ENCODE measurements at places on chromosomes 13 and 19.
A peak's percentile ranks its signal among the peaks of the same experiment; 100 is the strongest.

- DNase-seq: no peak
Measured at GRCh38 chr13:35925669-35926068, 205.5 kb downstream of the DCLK1 start.

DNA sequence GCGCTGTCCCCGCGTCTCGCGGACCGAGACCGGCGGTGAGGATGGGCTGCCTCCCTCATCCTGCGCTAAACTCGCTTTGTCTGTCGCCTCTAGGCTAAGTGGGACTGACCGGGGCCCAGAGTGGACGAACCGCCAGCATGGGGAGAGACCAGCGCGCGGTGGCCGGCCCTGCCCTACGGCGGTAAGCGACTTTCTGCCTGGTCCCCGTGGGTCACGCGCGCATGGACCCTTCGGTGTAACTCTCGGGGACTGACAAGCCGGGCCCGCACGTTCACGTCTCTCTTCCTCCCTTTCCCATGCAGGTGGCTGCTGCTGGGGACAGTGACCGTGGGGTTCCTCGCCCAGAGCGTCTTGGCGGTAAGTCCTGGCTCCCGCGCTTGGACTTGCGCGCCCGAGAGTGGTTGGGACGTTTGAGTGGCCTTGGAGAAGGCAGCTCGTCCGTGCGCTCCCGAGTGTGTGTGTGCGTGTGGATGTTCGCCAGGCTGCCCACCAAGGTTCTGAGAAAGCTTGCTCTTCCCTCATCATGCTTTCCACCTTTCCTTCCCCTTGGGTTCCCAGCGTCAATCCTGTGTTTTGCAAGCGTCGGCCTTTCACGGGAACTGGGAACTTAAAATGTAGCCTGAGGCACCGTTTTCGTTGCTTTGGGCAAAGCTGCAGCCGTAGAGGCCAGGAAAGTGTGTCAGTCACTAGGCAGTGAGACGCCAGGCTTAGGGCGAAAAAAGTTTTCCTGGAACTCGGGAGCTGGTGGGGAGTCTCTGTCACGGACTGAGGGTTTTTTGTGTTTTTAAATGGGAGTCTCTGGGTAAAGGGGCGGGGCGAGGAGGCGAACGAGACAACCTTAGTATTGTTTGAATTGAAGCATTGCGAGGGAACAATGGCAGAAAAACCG, 927 bp downstream of the COL4A2 start:
- no peak for DNase-seq

DNA sequence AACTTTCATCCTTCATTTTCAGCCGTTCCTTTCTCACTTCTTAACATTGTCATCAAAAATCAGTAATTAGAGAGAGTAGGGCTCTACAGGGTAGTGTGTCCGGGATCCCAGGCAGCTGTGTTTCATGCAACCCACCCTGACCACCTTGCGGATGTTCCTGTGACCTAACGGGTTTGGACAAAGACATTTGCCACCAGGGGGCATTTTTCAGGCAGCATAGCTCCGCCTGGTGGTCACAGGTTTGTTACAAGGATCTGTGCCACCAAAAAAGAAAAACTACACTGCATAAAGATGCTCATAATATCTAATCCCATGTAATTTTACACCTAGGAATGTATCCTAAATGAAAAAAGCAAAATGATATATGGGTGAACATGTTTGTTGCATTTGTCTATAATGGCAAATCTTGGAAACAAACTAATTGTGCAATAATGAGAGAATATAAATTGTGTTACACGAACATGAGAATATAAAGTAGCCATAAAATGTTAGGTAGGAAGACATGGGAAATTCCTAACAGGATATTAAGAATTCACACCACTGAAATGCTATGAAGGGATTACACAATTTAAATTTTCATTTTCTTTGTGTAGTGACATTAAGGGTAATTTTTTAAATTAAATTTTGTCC, 123.0 kb downstream of the SLC7A1 start:
- DNase-seq: peak; percentile 66

GRCh38 chr13:32495841-32496240, 42.8 kb downstream of the N4BP2L2 start:
- DNase-seq: no peak

GRCh38 chr13:20921572-20921971, 19.0 kb upstream of the XPO4 start:
- DNase-seq: no peak

GRCh38 chr13:97901716-97902115, 51.8 kb upstream of the IPO5 start:
- no peak for DNase-seq
